IMR-90 (cell line): ENCODE measurements at places on chromosomes 11 and 22. TPM values are rescaled to one million over a fixed set of nuclear protein-coding genes. Genes with fewer than 3 reads are reported as not detected.

DNA sequence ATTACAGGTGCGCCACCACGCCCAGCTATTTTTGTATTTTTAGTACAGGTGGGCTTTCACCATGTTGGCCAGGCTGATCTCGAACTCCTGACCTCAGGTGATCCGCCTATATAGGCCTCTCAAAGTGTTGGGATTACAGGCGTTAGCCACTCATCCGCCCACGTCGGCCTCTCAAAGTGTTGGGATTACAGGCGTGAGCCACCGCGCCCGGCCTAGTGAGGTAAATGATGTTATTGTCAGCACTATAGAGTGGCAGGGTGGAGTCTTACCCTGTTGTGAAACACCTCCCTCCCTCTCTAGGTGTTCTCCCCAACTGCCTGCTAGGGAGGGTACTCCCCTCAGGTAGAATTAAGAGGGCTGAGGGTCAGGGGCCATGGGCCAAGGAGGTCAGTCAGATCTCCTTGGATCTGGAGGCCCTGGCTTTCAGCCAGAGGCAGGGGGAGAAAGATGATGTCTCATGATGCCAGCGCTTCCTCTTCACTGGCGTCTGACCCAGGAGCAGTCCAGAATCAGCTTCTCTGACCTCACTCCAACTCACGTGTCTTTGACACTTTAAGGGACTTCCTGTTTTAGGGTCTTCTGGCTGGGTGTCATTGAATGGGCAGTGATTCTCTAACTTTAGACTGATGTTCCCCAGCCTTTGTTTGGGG is 2.0 kb downstream of the GGA1 start:
- no peak for DNase-seq

GRCh38 chr11:35404388-35404775 is 15.0 kb downstream of the SLC1A2 start:
- peak; percentile 38 for DNase-seq

DNA sequence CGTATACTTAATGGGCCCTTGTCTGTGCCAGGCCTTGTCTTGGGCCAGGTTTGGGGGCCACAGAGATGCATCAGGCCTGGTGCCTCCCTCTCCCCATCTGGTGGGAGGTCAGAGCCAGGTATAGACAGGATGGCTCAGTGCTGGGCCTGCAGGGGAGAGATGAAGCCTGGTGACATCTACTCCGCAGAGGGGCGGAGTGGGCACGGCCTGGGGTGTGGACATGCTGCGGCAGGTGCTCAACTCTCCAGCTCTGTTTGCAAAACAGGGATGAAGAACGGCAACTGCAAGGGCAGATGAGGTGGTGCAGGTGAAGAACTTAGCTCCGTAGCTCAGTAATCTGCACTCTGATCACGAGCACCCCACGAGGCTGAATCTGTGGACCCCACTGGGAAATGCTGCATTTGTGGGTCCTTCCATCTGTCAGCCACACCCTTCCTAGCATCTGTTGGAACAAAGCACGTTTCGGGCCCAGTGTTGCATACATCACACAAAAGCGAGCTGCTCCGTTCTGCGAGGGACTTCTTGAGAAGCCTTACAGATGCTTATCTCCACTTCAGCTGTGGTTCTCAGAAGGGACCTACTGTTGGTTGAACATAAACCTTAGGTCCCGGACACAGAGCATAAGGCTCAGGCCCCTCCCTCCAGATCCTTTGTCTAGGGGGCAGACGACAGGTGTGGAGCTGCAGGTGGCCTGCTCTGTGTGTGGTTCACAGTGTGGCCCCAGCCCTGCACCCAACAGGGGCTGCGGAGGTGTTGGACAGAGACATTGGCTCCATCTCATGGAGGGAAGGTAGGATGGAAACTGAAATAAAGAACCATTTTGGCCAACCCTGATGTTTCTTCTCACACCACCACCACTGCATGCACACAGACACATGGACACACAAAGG is 78.3 kb downstream of the LRRC32 start:
- no peak for DNase-seq

- DNase-seq: no peak
These were observed 7.7 kb upstream of the QSER1 start for GRCh38 chr11:32884770-32885384.

DNA sequence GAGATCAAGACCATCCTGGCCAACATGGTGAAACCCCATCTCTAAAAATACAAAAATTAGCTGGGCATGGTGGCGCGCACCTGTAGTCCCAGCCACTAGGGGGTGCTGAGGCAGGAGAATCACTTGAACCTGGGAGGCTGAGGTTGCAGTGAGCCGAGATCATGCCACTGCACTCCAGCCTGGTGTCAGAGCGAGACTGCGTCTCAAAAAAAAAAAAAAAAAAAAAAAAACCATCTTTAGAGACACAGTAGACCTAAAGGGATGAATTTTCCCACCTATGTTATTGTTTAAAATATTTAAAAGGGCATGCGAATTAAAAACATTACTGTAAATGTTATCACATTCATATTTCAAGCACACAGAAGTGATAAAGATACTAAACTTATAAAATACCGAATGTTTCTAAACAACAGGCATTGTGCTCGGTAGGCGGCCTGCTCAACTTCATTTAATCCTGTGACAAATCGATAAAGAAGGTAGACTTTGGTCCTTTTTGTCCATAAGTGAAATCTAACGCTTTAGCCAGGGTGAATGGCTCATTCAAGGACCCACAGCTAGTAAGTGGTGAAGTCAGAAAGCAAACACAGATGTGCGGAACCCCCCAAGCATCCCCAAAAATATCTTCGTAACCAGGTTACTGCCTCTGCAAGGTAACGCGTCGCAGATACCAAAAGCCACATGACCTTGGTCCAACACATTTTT is 16.1 kb downstream of the NCAPD3 start:
- no peak for DNase-seq

DNA sequence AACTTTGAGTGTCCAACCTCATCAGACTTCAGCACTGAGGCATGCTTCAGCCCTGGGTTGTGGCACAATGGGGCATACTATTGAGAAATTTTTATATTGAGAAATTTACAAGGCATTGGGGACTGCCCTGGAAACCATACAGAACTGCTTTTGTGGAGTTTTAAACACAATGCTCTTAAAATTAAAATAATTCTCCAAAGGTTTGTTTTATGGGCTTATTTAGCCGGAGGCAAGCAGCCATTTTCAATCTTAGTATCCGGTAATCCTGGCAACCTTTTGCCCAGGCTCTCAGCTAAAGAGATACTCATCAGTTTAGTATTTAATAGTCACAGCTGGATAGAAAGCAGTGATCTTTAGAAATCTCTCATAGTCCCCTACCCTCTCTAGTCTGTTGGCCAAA is 3.1 kb upstream of the EXPH5 start:
- DNase-seq: no peak

DNA sequence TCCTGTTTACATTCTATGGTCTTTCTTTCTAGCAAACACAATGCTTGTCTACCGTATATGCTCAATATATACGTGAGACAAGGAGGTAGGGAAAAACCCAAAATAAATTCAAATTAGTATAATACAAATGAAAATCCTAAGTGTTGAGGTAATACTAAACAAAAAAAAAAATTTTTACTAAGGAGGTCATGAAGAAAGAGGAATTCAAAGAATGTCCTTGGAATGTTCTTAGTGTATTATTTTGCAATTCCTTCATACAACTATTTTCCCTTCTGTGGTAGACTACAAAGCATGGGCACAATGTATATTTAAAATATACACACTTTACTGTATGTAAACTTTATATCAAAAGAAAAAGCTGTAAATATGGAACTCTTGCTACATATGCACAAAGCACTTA is 36.4 kb downstream of the PIK3C2A start:
- DNase-seq: peak; percentile 60

- no peak for DNase-seq
These were observed 79.4 kb downstream of the RBFOX2 start for GRCh38 chr22:35949243-35949642.

DNA sequence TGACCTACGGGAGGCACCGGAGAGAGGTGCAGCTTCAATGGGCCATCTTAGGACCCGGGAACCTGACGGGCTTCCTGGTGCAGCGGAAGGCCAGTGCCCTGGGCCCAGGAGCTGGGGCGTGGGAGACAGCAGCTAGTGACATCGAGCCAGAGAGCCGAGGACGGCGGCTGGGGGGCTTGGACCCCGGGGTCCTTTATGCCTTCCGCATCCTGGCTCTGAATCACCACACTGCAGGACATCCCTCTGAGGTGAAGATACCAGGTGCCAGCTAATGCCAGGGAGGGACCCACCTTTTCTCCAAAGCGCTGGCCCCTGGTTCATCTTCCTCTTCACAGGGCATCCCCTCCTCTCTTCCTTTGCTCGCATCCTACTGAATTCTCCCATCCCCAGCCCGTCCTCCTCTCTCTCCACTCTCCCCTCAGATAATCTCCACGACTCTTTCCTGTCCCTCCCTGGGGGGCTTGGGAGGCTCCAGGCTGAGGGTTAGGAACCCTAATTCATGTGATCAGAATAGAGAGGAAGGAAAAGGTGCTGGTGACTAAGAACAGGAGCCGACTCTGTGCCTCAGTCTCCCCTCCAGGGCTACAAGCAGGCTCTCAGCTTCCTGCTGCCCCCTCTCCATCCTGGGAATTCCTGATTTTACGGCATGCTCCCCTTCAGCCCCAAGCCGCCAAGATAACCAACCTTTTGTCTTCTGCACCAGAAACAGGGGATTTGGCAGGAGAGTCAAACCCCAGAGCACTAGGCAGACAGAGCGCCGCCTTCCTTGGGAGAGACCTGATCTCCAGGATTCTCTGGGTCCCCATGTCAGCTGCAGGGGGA is 8.5 kb downstream of the VSIG10L2 start:
- DNase-seq: no peak

DNA sequence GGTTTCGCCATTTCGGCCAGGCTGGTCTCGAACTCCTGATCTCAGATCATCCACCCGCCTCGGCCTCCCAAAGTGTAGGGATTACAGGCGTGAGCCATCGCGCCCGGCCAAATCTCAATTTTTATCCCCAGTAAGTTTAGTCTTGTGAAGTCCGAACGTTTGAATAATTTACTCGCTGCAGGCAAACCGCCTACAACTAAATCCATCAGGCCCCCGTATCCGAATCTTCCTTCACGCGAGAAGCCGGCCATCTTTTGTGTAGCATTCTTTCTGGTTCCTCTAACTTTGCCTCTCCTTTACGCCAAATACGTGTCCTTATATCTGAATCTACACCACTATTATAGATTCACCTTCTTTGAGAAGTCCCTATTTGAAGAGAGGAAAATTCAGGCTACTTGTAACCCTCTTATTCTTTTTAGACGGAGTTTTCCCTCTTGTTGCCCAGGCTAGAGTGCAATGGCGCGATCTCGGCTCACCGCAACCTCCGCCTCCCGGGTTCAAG is 581 bp upstream of the EIF3L start:
- DNase-seq: peak; percentile 16

- no peak for DNase-seq
These were observed 51.5 kb upstream of the RAB1B start for GRCh38 chr11:66216911-66217310.

DNA sequence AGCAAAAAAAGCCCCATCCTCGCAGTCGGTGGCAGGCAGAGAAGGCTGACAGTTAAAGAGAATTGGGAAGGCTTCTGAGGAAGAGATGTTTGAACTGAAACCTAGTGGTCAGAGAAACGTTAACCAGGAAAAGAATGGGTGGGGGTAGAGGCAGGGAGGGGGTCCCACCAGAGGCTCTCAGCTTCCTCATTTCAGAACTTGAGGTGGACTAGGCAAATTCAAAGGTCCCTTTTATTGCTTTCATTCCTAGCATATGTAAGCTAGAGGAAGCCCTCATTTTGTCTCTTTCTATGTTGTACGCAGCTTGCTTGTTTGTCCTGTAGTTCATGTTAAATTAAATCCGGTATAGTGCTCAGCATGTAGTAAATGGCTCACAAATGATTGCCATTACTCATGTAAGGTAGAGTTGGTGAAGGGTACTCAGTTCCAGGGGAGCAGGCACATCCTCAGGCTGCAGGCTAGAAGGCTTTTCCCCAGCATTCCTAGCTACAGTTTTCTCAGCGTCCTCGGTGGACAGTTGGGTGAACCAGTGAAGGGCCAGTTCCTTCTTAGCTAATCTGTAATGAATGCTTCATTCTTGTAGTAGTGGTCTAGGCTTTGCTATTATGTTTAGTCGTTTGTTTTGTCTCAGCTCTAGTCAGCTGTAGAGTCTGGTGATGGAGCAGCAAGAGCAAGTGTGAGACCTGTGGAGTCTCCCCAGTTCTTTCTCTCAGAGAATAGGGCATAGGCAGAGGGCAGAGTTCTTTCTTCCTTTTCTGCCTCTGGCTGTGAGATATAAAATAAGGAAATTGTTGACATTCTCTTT is 58.6 kb downstream of the UVRAG start:
- no peak for DNase-seq

- no peak for DNase-seq
These were observed 1270.6 kb downstream of the LRRC4C start for GRCh38 chr11:40188848-40189247.

DNA sequence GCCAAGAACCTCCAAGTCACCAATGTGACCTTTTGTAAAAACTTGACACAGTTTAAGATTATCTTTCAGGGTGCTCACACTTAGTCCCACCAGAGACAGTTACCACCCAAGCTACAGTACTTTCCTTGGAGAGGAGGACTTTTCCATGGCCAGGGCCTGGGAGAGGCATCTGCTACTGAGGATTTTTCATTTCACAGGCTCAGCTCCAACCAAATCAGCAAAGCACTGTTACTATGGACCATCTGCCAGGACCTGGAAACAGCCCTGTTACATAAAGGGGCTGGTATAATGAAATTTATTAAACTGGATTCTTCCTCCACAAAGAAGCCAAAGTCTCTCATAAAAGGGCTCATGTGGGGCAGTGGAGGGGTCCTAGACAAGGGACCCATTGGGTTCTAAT is 38.6 kb downstream of the SERGEF start:
- no peak for DNase-seq

DNA sequence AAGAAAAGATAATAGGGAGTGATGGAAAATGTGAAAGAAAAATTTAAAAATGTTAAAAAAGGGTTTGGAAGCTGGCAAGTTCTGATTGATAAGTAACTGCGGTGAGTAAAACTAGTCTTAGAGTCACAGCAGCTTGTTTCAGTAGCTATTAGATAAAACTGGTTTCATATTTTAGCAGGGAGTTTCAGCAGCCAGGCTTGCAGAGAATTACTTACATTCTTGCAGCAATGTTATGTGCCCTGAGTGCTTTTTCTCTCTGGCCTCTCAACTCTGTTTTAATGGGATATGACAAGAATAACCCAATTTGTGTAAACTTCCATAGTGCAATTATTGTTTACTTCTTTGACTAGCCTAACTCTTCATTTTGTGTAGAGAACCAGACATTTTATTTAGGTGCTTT is 33.6 kb downstream of the PPME1 start:
- no peak for DNase-seq

Gene NAV2
- 12.3 and 12.6 TPM in 2 replicates for polyA plus RNA-seq

Gene PAK1
- 34.3 and 38.9 TPM in 2 replicates for polyA plus RNA-seq

Gene HORMAD2
- not detected in 2 replicates for polyA plus RNA-seq

Gene APOBEC3B
- polyA plus RNA-seq: 34.2 and 35.1 TPM in 2 replicates

Gene TM7SF2
- 7.6 and 11.5 TPM in 2 replicates for polyA plus RNA-seq

Gene OR56B4
- not detected in 2 replicates for polyA plus RNA-seq

Gene TRPC6
- polyA plus RNA-seq: 0.46 and 0.99 TPM in 2 replicates
